ENCODE measurements at places on chromosomes 6 and 20.

DNA sequence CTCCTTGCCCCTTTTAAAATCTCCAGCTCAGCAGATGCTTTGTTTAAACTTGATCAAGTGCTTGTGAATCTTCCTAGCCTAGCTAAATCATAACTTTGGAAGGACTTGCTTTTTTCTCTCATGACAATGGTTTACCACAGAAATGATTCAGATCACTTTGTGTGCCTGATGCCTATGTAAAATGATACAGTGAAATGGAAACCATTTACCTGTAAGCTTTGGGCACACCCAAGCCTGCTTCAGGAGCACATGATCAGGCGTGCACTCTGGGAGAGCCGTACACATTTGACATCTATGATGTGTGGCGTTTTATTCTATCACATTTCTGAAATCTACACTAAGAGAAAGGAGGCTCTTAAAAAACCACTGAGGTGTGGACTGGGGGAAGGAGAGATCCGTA, 41.1 kb downstream of the PTPN1 start:
- no peak for DNase-seq

- DNase-seq, result peak; percentile 89
Measured at GRCh38 chr6:128508588-128509296, 11.7 kb downstream of the PTPRK start.

GRCh38 chr6:10413850-10414738, 780 bp downstream of the TFAP2A start:
- peak; percentile 46 for DNase-seq

DNA sequence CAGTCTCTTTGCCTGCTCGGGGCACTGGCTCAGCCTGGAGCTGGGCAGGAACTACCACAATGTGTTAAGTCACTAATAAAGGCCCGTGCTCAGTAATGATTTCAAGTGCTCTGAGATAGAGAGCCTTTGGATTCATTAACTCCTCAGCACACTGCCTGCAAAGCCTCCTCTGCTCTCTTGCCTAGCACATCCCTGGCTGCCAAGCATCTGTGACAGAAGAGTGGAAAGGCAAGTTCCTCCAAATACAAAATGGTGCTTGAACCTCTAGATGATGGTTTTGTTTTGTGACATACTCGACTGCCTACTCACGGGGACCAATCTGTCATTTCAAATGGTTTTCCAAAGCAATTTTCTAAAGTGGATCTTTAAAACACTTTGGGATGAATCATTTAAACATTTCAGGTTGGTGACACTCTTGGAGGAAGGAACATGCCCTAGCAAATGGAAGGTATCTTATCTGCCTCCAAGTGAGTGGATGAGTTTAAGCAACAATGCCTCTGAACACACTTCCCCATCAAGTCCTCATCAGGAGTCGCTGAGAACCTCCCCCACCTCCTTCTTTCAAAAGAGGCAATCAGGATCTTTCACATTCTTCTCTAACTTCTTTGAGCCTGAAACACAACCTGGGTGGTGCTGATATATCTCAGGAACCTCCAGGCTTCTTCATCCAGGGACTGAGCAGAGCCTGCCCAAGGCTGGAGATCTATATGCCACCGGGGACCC, 35.8 kb downstream of the METTL24 start:
- DNase-seq, result no peak

- DNase-seq, result peak; percentile 76
Measured at GRCh38 chr20:44734938-44735337, 10.7 kb upstream of the KCNK15 start.

GRCh38 chr6:17987697-17988421, 424 bp upstream of the KIF13A start:
- DNase-seq, result peak; percentile 54

GRCh38 chr6:110488606-110489190, 12.3 kb upstream of the SLC22A16 start:
- DNase-seq, result no peak

GRCh38 chr20:3692706-3693294, 11.0 kb upstream of the ADAM33 start:
- DNase-seq, result no peak

DNA sequence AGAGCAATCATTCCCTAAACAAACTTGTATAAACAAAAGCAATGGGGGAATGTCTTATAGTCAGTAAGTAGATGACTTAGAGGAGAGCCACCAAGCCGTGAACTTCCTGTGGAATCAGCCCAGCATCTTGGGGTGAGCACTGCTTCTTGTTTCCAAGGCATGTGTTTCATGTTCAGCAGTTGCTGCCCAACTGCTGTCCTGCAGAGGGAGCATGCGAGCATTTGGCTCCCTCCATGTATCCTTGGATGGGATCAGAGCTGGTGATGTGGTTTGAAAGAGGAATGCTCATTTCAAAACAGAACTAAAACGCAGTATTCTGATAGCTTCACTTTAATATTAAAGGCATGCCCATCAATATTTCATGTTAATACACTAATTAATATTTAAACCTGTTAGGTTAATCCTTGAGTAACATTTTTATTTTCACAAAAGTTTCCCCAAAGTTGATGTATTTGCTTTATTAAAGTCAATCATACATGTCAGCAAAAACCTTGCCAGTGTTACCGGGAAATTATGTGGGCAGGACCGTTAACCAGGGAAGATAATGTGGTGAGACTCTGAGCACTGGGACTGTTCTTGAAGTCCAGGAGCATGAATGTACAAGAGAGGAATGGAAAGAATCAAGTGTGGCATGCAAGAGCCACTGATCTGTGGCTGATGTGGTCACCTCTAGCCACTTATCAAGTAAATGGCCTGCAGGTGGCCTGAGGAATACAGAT, 172.1 kb upstream of the GGTLC1 start:
- peak; percentile 41 for DNase-seq

GRCh38 chr20:3679749-3680700, 1.8 kb downstream of the ADAM33 start:
- no peak for DNase-seq

- DNase-seq, result no peak
Measured at GRCh38 chr6:149895048-149895590, 2.8 kb downstream of the RAET1E start.

- DNase-seq, result no peak
Measured at GRCh38 chr6:136753624-136754023, 38.7 kb downstream of the MAP3K5 start.

GRCh38 chr6:2120912-2121311, 124.5 kb downstream of the GMDS start:
- no peak for DNase-seq

GRCh38 chr20:37920270-37920669, 17.3 kb downstream of the VSTM2L start:
- DNase-seq, result no peak

GRCh38 chr6:117776441-117776840, 101.2 kb downstream of the NUS1 start:
- no peak for DNase-seq

GRCh38 chr6:142881290-142881689, 63.7 kb downstream of the HIVEP2 start:
- DNase-seq, result no peak

DNA sequence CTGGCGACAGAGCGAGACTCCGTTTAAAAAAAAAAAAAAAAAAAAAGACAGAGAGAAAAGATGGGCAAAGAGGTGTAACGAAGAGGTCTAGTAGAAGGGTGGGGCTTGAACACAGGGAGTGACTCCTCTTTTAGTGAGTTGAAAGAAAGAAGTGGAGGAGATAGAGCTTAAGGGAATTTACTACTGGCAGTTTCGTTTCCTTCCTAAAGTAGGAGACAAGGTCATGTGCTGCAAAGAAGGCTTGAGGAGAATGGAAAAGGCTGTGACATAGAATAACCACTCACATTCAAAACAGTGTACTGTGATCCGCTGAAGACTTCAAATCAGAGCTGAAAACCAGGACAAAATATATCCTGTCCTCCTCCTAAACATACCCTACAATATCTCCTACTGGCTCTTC, 63.8 kb upstream of the EIF2S2 start:
- DNase-seq, result no peak

All from RWPE1 (cell line).